ENCODE measurements at places on chromosomes 2 and 18. TPM values are rescaled to one million over a fixed set of nuclear protein-coding genes. Genes with fewer than 3 reads are reported as not detected.

DNA sequence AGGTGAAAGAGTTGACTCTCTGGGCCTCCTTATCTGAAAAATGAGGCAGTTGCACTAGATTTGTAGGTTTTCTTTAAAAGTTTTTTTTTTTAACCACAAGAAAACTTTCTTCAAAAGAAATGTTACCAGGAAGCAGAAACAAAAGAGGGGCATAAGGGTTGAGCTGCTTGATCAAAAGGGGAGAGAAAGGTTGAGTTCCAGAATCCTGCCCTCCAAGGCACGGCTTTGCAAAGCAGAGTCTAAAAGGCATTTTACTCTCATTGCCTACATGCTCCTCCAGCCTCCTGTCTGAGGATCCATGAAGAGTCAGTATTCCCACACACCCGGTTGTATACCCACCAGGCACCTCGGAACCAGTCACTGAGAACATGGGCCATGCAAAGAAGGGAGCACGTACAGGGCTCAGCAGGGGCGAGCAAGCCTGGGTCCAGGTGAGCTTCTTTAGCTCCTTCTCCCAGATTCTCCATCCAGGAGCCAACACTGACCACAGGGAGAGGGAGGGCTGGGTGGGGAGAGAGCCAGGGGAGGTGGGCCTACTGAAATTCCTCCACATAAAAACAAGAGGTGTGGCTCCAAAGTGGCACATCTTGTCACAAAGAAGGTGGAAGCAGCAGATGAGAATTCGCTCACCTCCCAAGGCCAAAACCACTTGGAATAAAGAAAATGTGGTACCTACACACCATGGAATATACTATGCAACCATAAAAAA lies 116.0 kb upstream of the EPC2 start:
- no peaks in the 10 kb centered on the region for H3K36me3 ChIP-seq
- peaks cover 78% of the 10 kb centered on the region for H3K4me1 ChIP-seq
- H3K4me3 ChIP-seq: peak overlapping the region; percentile 59
- no peak for DNase-seq
- H3K27ac ChIP-seq: peak overlapping the region; percentile 61

GRCh38 chr2:9637330-9637729 lies 6.5 kb upstream of the YWHAQ start:
- H3K27me3 ChIP-seq: no peaks in the 10 kb centered on the region
- no peak for DNase-seq
- peaks cover 23% of the 10 kb centered on the region for H3K4me1 ChIP-seq
- no peak overlapping the region for H3K4me3 ChIP-seq
- H3K36me3 ChIP-seq: no peaks in the 10 kb centered on the region

DNA sequence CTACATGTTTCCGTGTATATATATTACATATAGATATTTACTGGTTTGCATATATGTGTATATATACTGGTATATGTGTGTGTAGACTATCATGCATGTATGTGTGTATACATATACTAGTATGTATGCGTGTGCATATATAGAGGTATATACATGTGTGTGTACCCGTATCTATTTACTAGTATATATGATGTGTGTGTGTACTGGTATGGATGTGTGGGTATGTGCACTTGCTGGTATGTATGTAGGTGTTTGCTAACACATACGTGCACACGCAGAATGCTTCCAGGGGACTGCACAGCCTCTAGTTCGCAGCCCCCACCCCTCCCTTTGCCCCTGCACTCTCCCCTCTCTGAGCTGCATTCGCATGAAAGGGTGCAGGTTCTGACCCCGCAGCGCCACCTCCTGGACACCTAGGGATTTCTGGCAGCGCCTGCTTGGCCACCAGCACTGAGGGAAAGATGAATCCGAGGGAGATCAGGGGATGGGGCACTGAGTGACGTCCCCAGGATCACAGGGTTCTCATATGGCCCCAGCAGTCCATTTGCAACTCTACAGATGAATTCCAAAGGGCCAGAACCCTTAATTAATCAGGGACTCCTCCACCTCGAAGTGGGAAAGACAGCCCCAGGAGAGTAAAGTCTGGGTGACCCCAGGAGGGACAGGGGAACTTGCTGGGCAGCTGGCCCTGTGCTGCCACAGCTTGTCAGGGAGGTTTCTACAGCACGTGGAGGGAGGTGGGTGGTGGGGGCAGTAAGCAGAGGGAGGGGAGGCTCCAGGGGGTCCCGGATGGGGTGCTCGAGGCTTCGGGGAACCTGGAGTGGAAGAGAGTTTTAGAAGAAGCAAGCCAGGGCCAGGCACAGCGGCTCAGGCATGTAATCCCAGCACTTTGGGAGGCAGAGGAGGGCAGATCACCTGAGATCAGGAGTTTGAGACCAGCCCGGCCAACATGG lies 66.8 kb upstream of the ASAP2 start:
- no peaks in the 10 kb centered on the region for H3K36me3 ChIP-seq
- no peaks in the 10 kb centered on the region for H3K4me1 ChIP-seq
- H3K27me3 ChIP-seq: peaks cover 7% of the 10 kb centered on the region

GRCh38 chr2:233413559-233414272 lies 59.4 kb downstream of the DGKD start:
- H3K27me3 ChIP-seq: no peaks in the 10 kb centered on the region
- peaks cover 85% of the 10 kb centered on the region for H3K4me1 ChIP-seq
- no peak overlapping the region for H3K4me3 ChIP-seq
- peaks cover 32% of the 10 kb centered on the region for H3K36me3 ChIP-seq

- no peak for DNase-seq
- no peak overlapping the region for H3K4me3 ChIP-seq
- H3K27me3 ChIP-seq: no peaks in the 10 kb centered on the region
- peaks cover 49% of the 10 kb centered on the region for H3K36me3 ChIP-seq
Measured at GRCh38 chr2:197416268-197416667, 18.6 kb downstream of the SF3B1 start.

DNA sequence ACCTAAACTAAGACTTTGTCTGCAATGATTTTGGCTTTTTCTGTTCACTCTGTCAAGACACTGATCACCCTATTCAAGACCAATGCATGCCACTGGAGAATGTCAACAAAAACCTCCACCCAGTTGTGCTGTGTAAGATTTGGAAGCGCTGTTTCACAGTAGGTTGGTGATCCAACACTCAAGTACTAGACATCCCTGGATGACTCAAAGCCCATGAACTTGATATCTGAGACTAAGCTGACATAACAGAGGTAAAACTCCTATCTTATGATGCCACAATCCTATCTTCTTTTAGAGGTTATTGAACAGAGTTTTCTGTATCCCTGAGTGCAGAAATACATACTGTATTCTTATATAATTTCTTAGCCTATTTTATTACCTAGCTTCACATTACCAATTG lies 251.3 kb upstream of the ETAA1 start:
- H3K4me1 ChIP-seq: no peaks in the 10 kb centered on the region
- H3K27me3 ChIP-seq: no peaks in the 10 kb centered on the region
- H3K4me3 ChIP-seq: no peak overlapping the region
- no peak overlapping the region for H3K27ac ChIP-seq
- no peak for DNase-seq

- DNase-seq: no peak
- H3K4me3 ChIP-seq: no peak overlapping the region
- peaks cover 2% of the 10 kb centered on the region for H3K36me3 ChIP-seq
- no peaks in the 10 kb centered on the region for H3K27me3 ChIP-seq
- H3K27ac ChIP-seq: peak overlapping the region; percentile 94
- H3K4me1 ChIP-seq: peaks cover 70% of the 10 kb centered on the region
Measured at GRCh38 chr2:191618786-191619185, 59.1 kb upstream of the NABP1 start.

DNA sequence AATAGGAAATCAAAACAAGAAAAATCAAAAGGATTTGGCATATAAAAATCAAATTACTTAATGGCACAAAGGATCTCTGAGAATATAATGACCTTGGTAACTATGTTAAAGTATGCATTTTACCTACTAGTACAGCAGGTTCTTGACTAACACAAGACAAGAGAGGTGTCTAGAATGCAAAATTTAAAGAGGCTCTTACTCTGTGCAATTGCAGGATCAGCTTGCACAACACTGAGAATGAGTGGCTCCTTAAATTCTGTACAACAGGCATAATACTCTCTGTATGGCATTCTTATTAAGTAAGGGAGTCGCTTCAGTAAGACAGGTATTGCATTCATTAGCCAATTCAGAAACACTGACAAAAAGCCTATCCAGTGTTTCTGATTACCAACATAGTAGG lies 72.6 kb downstream of the UGP2 start:
- peaks cover 35% of the 10 kb centered on the region for H3K36me3 ChIP-seq
- H3K27me3 ChIP-seq: no peaks in the 10 kb centered on the region
- DNase-seq: no peak
- H3K4me1 ChIP-seq: no peaks in the 10 kb centered on the region

- no peak for DNase-seq
- H3K4me3 ChIP-seq: no peak overlapping the region
- peaks cover 14% of the 10 kb centered on the region for H3K4me1 ChIP-seq
- H3K27me3 ChIP-seq: no peaks in the 10 kb centered on the region
- no peaks in the 10 kb centered on the region for H3K36me3 ChIP-seq
Measured at GRCh38 chr18:48959921-48960920, 9.5 kb upstream of the SMAD7 start.

DNA sequence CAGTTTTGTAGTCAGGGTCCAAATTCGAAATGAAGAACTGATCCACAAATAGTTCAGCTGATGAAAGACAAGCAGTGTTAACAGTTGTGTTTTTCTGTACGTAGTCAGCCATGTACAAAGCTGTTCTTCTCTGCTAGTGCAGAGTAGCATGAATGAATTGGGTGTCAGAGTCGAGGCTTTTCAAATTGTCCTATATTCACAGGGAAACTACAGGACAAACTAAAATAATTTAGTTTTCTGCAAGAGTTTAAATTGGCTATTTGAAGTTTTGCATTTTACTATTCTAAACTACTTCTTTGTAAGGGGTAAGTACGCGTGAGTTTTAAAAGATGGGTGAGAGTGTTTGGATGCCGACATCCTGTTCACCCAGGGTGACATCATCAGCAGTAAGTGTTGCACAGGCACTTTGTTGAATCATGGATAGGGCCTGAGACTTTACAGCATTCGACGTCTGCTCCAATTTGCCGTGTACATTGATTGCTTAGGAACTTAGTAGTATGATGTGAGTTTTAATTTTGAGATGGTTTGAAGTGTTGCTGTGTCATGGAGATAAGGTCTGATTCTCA lies 147.2 kb upstream of the NFATC1 start:
- H3K4me3 ChIP-seq: no peak overlapping the region
- no peaks in the 10 kb centered on the region for H3K27me3 ChIP-seq
- no peak overlapping the region for H3K27ac ChIP-seq
- H3K4me1 ChIP-seq: peaks cover 12% of the 10 kb centered on the region
- DNase-seq: no peak
- H3K36me3 ChIP-seq: peaks cover 3% of the 10 kb centered on the region

DNA sequence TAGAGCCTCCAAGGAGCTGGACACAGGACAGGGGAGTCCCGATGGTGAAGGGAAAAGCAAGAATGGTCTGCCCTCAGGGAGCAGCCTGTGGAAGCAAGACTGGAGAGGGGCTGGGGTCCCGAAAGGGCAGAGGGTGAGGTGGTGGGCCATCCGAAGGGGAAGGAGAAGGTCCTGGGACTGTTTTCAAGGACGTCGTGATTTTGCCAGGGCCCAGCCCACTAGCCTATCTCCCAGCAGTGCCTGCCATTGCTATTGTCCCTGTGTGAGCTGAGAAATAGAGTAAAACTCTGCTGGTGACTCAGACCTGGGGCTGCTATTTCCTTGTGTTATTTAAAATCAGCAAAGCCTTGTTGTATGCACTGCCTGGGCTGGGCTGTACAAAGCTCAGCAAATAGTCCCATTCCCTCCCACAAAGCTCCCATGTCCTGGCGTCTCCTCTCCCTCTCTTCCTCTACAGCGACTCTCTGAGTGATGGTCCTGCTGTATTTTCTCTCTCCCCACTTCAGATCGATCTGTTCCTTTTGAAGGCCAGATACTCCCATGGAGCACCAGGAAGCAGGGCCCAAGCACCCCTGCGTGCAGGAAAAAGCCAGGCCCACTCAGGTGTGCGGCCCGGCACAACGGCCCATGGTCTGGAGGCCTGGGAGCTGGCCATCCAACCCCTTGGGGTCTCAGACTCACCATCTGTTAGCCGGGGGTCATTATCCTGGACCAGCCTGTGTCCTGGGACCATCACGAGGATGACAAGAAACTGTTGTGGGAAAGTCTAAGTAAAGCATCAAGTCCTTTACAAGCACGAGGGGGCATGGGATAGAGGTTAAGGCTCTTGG lies 65.0 kb upstream of the OTOF start:
- no peak overlapping the region for H3K4me3 ChIP-seq
- peaks cover 1% of the 10 kb centered on the region for H3K27me3 ChIP-seq
- no peaks in the 10 kb centered on the region for H3K4me1 ChIP-seq
- no peak for DNase-seq
- H3K36me3 ChIP-seq: no peaks in the 10 kb centered on the region

- H3K27ac ChIP-seq: no peak overlapping the region
- H3K36me3 ChIP-seq: peaks cover 46% of the 10 kb centered on the region
- no peak overlapping the region for H3K4me3 ChIP-seq
- DNase-seq: no peak
- H3K4me1 ChIP-seq: no peaks in the 10 kb centered on the region
Measured at GRCh38 chr2:171741189-171741588, 53.9 kb downstream of the DYNC1I2 start.

GRCh38 chr2:160282063-160282580 lies 82.0 kb upstream of the ITGB6 start:
- H3K36me3 ChIP-seq: peaks cover 37% of the 10 kb centered on the region
- H3K27ac ChIP-seq: no peak overlapping the region
- H3K4me1 ChIP-seq: peaks cover 23% of the 10 kb centered on the region
- H3K27me3 ChIP-seq: no peaks in the 10 kb centered on the region

GRCh38 chr2:203711399-203711798 lies 5.0 kb downstream of the CD28 start:
- no peak for DNase-seq
- H3K4me1 ChIP-seq: peaks cover 58% of the 10 kb centered on the region
- H3K27me3 ChIP-seq: no peaks in the 10 kb centered on the region
- peak overlapping the region; percentile 86 for H3K4me3 ChIP-seq
- H3K27ac ChIP-seq: peak overlapping the region; percentile 99

DNA sequence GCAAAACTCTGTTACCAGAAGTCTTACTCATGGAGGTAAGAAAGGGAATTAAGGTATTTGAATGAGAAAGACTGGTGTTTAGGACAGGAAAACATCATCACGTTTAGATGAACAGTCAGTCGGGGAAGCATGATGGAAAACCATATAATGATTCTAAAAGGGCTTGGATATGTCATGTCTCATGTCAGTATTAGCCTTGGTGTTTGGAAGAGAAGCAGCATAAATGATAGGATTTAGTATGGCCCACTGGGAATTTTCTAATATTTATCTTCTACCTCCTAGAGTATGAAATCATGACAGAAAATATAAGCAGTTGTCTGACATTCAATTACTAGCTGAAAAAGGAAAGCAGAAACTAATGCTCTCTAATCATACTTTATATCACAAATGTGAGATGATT lies 1643.6 kb upstream of the CELF4 start:
- H3K4me3 ChIP-seq: no peak overlapping the region
- H3K27ac ChIP-seq: no peak overlapping the region
- no peaks in the 10 kb centered on the region for H3K36me3 ChIP-seq
- H3K27me3 ChIP-seq: no peaks in the 10 kb centered on the region
- DNase-seq: no peak

RSAD2 gene
- 7.9 TPM for total RNA-seq

CXCR1 gene
- not detected for total RNA-seq

TBR1 gene
- total RNA-seq: not detected

ALPP gene
- not detected for total RNA-seq

C2orf66 gene
- total RNA-seq: not detected

SRD5A2 gene
- total RNA-seq: not detected
